Cardiac fibroblast (primary cell): ENCODE measurements at places on chromosomes 16 and 17.

GRCh38 chr16:30659507-30660423 is 1.5 kb downstream of the FBRS start:
- DNase-seq: peak; percentile 31

GRCh38 chr16:4408323-4408690 is 8.1 kb downstream of the CORO7 start:
- no peak for DNase-seq

DNA sequence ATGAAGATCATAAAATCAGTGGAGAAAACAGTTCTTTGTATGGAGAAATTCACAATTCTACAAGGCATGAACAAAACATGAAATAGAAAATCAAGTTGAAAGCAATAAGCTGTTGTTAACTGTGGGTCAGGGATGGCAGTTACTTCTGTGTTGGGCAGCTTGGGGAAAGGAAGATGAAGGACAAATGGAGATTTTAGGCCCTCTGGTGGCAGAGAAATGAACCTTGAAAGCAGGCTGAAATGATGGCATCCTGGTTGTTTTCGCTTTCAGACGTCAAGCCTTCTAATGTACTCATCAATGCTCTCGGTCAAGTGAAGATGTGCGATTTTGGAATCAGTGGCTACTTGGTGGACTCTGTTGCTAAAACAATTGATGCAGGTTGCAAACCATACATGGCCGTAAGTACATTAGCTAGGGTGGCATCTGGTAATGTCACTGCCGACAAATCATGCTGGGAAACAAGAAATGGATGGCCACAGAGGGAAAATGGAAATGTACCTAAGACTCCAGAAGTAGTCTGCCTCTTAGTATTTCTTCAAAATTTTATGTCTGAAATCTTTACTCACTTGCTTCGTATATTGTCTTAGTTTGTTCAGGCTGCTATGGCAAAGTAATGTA is 108.9 kb downstream of the MAP2K6 start:
- peak; percentile 74 for DNase-seq

DNA sequence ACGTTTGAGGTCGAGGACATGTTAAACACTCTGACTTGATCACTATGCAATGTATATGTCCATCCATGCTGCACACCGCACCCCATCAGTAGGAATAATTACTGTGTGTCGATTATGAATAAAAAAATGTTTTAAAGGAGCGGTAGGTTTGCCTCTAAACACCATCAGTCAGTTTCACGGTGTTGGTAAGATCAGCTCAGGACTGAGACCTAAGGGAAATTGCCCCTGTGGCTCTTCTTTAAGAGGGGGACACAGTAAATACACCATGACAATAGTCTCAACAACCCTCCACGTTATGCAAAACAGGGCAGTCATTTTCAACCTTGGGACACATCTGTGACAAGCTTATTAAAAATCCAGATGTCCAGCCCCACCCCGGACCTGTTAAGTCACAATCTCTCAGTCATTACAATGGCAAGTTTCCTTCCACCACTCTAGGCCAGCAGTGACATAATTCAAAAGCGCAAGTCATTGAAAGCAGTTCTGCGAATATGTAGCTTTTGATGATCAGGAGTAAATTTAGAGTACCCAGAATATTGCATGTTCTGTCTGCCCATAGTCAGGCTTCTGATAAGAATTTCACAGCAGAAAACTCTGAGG is 1.2 kb downstream of the ATMIN start:
- DNase-seq: peak; percentile 42

DNA sequence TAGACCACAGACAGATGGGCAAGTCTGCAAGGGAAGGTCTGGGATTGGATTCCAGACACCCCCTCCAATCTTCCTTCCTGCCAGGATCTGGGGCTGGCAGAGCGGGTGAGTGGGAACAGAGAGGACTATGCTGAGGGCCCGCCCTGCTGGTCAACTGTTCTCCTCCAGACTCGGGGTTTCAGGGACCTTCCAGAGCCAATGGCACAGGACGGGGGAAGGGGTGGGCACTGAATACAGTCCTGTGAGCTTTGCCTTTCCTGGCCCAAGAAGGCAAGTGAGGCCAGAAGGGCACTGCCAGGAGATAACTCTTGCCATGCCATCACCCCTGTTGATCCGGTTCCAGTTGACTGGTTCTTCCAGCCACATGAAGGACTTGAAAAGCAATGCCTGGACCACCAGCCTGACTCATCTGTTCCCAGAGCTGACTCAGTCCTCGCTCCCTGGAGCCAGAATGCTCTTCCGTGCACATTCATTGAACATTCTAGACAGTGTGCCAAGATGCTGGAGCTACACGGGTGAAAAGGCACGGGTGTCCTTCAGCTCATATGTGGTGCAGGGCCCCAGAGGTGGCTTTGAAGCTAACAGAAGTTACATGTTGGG is 533 bp upstream of the MEFV start:
- peak; percentile 18 for DNase-seq

DNA sequence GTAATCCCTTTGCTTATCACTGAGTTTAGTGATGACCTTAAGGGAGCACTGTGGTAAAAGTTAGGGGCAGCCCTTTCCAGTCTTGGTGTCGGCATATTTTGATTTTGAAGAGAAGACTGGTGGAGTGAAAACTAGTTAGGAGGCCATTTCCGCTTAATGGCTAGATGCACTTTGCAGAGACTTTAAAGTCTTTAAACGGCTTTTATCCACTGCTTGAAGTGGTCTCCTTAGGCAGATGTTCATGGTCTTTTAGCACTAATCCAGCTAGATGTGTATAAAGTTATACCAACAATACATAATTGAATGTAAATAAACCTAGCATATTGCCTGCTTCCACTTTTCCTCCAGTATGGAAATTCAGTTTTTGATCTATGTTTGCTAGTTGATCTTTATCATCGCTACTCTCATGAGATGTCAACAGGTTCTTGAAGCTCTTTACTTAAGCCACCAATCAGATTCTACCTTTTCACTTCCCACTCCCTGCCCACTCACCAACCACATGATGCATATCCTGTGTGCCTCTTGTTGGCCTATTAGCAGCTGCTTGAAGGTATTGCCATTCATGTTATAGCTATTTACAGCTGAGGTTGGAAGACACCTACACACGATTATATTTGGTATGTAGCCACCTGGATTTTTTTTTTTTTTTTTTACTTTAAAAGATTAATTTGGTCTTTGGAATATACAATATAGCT is 132.0 kb downstream of the NLK start:
- DNase-seq: peak; percentile 22

GRCh38 chr16:2022723-2023091 is 3.1 kb downstream of the NPW start:
- DNase-seq: peak; percentile 68

DNA sequence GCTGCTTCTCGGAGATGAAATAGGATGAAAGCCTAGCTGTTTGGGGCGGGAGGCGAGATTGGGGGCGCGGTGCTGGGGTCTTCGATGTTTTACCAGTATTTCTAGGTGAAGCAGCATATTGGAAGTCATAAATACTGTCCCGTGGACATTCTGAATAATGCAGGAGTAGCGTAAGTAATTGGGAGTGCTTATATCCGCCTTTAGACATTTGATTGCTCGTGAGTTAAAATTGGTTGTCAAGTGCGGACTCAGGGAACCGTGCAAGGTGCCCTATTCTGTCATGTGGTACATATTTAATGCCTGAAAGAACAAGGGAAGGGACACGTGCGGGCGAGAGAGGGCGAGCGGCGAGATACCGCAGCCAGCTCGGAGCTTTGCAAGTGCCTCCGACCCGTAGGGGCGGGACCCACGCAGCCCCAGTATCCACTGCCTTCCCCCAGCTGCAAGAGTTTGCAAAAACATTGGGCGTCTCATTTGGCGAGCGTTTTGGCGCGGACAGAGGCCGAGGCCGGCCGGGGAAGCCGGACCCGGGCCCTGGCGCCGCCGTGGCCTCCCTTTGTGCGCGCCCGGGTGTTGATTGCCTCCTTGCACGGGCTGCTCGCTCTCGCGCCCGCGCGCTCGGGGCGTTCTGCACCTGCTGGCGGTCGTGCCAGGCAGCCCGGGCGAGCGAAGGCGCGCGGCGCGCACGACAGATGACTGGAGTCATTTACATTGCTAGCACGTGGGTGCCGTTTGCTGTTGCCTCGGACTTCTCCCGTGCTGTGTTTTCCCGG is 849.8 kb upstream of the RBFOX1 start:
- DNase-seq: no peak

DNA sequence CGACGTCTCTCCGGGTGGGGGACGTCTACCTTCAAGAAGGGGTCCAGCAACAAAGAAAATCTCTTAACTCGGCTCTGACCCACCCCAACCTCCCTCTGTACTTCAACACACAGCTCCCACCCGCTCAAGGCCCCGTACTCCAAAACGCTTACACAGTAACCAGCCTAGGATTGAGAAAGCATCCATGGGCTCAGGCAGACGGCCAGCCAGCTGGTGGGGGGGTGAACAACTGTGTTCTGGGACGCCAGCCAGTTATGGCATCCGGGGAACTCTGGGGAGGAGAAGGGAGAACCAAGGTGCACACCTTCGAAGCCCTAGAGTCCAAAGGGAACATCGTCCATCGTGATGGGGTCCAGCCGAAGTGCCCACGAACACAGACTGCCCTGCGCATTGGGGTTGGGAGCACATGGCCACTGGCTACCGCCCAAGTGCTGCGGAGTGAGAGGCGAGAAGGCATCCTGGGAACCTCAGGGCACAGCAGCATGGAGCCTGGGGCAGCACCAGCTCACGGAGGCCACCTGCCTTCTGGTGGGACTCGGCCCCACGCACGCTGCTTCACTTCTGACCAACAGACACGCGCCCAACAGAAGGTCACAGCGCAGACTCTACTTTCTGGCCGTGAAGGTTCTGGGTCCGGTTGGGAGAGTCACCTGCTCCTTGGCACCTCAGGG is 14.3 kb downstream of the SLC16A3 start:
- DNase-seq: peak; percentile 91
